ENCODE measurements at places on chromosomes 4 and X.
A peak's percentile ranks its signal among the peaks of the same experiment; 100 is the strongest.

GRCh38 chr4:112222219-112222955, 9.2 kb upstream of the AP1AR start:
- no peak for DNase-seq

DNA sequence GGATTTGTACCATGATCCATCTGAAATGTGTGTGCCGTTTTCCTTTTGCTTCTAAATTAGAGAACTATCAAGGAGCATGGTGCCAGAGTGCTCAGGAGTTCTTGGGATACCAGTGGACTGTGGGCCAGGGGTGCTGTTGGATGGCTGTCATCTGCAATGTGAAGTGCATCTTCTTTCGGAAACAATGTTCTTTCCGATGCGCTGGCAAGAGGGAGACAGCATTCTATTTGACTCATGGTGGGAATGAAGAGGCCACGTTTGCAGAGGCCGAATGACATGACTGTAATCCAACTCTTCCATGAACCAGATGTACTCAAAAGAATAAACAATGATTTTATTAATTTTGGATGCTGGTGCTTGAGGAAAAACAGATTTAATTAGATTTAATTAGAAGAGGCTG, 45.5 kb downstream of the SORCS2 start:
- DNase-seq = no peak

DNA sequence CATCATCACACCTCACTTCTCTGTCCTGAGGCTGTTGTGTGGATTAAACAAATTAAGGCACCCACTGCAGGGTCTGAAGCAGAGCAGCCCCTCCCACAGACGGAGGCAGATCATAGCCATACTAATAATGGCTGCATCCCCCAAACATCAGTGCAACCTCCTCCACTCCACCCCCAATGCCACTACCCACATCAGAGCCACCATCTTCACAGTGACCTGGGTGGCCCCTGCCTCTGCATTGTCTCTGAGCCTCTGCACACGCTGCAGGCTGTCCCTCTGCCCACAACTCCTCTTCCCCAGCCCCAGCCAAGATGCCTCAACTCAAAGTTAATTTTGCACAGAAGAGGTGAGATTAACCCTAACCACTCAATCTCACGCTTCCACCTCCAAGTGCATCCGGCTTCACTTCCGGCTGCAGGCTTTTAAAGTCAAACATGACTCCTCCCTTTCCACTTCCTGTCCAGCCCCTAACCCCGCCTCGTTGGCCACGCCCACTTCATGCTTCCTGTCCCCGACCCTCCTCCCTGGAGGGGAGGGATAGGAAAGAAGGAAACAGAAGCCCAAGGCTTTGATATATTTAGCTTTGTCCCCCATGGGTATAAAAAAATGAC, 22.7 kb downstream of the JAKMIP1 start:
- no peak for DNase-seq

- no peak for DNase-seq
Measured at GRCh38 chrX:47828984-47829383, 7.7 kb upstream of the ZNF81 start.

- no peak for DNase-seq
Measured at GRCh38 chr4:87019246-87019791, 84.5 kb downstream of the AFF1 start.

GRCh38 chr4:37008199-37008598, 236.3 kb upstream of the NWD2 start:
- DNase-seq = peak; percentile 10

- no peak for DNase-seq
Measured at GRCh38 chrX:148363471-148364235, 136.8 kb upstream of the AFF2 start.

- no peak for DNase-seq
Measured at GRCh38 chr4:152646221-152646620, 33.6 kb downstream of the TMEM154 start.

- no peak for DNase-seq
Measured at GRCh38 chr4:25637581-25638220, 17.9 kb upstream of the SLC34A2 start.

DNA sequence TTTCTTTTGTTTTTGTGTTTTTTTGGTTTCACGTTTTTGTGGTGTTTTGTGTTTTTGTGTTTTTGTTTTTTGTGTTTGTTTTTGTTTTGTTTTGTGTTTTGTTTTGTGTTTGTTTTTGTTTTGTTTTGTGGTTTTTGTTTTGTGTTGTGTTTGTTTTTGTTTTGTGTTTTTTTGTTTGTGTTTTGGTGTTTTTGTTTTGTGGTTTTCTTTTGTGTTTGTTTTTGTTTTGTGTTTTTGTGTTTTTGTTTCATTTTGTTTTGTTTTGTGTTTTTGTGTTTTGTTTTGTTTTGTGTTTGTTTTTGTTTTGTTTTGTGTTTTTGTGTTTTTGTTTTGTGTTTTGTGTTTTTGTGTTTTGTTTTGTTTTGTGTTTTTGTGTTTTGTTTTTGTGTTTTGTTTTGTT, 20.9 kb downstream of the CSF2RA start:
- no peak for DNase-seq

DNA sequence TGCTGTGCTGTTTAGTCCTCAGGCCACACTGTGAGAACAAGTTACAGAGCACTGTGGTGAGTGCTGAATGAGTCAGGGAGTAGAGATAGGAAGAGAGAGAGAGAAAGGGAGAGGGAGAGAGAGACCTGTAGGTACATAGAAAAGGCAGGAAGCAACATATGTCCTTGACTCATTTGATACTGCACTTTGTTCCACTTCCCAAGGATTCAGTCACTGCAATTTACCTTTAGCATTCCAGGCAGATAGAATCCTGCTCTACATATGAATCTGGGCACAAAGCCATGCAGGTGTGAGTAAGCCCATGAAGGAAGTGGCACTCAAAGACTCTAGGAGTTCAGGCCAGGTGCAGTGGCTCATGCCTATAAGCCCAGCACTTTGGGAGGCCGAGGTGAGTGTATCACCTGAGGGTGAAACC, 1.0 kb upstream of the DAPP1 start:
- no peak for DNase-seq

DNA sequence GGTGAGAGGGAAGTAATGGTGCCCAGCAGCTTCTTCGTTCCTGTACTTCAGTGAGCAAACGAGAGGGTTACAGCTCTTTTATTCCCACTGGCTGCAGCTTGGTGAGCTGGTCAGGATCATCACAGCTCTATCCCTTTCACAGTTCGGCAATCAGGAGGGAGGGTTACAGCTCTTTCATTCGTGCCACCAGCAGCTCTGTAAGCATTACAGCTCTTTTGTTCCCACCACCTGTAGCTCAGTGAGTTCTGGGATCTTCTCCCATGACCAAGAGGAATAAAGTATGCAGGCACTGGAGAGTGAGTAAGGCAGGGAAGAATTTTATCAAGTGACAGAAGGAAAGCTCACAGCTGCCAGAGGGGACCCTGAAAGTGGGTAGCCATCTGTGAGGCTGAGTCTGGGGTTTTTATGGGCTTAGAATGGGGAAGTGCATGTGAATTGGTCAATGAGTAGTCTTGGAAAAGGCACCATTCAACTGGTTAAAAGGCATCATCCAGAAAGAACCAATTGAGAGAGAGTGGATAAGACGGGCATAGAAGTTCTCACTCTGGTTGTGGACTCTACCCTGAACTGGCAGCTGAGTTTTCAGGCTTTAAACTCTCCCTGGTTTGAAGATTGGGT, 123.7 kb downstream of the COX18 start:
- no peak for DNase-seq

DNA sequence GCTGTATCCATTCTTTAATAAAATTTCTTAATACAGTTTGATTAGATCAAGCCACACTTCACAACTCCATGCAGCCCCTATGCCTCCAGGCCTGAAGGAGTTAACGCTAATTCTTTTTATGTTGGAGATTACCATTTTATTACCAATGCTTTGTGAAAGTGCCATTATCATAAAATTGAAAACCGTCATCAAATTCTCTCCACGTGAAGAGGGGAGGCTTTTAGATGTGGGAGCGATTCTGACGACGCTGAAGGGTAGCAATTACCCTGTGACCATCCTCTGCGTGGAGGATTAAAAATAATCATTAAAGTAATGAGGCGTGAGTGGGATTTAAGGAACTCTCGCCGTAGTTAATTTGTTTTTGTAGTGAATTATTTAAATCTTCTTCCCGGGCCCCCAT, 278.8 kb downstream of the CRLF2 start:
- no peak for DNase-seq

GRCh38 chr4:123783921-123784320, 387.3 kb downstream of the SPRY1 start:
- no peak for DNase-seq

GRCh38 chr4:175271010-175271630, 353.0 kb downstream of the ADAM29 start:
- no peak for DNase-seq

- no peak for DNase-seq
Measured at GRCh38 chr4:40270609-40271008, 64.5 kb upstream of the CHRNA9 start.

GRCh38 chrX:7841084-7841805, 1.7 kb upstream of the VCX start:
- no peak for DNase-seq

DNA sequence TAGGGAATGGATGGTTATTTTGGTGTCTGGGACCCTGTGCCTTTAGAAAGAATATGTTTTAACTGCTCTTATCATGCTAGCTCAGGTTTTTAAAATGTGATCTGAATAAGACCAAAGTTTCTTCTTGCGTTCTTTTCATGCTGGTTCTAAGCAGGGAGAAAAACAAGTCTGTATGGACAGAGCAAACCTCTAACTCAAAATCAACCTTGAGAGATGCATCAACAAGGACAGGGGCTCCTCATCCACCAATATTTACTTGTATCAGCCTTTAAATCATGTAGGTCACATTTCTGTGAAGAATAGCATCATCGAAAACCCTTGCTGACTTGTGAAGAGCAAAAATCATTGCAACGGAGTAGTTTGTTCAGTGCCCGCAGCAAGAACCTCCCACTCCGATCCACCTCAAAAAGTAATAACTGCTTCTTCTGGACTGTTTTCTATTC, 1.2 kb downstream of the ATP10D start:
- peak; percentile 12 for DNase-seq

GRCh38 chr4:8775751-8776355, 95.8 kb downstream of the HMX1 start:
- DNase-seq = no peak

- peak; percentile 74 for DNase-seq
Measured at GRCh38 chrX:96924581-96924980, 40.9 kb downstream of the RPA4 start.

GRCh38 chrX:139429913-139430312, 100.6 kb upstream of the F9 start:
- no peak for DNase-seq

- DNase-seq = peak; percentile 78
Measured at GRCh38 chr4:184310171-184310567, 92.5 kb upstream of the ENPP6 start.

DNA sequence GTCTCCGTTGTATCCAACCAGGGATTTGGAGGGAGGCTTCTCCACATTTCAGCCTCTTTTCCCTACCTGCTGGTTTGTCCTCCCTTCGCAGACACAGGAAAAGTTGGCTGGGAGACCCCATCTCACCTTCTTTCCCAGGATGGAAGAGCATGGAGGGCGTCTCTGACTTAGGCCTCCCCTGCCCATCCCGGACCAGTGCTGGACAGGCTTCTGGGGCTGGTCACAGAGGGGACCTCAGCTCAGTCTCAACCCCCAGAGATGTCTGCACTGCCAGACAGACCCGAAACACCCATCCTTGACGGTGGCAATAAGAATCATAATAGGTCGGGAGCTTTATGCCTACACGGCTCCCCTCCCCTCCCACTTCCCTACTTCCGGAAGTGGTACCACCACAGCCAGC, 1.6 kb downstream of the WFS1 start:
- no peak for DNase-seq

- peak; percentile 70 for DNase-seq
Measured at GRCh38 chr4:22416403-22416802, 99.5 kb downstream of the ADGRA3 start.

- no peak for DNase-seq
Measured at GRCh38 chrX:84933956-84934556, 69.6 kb upstream of the APOOL start.

GRCh38 chr4:25233194-25233593, 639 bp upstream of the PI4K2B start:
- no peak for DNase-seq

DNA sequence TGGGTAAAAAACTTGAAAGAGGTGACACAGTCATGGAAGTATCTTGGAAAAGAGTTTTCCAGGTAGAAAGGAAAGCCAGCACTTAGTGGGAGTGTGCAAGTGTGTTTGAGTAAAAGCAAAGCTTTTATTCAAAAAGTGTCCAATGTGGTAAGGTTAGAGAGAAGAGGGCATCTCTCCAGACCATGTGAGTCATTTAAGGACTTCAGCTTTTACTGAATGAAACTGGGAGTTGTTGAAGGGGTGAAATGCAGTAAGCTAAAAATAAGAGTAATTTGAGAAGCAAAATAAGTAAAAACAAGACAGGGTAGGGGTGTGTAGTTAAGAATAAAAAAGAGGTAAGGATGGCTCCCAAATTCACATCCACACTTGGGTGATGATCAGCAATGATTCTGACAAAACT, 238.9 kb downstream of the SLC7A11 start:
- no peak for DNase-seq

GRCh38 chr4:98176531-98176930, 33.3 kb upstream of the STPG2 start:
- DNase-seq = no peak

GRCh38 chr4:84792366-84793301, 173.9 kb downstream of the WDFY3 start:
- no peak for DNase-seq

- DNase-seq = no peak
Measured at GRCh38 chrX:53089925-53090324, 4.0 kb upstream of the KANTR start.
